ENCODE measurements at places on chromosomes 1 and 21. TPM values are rescaled to one million over a fixed set of nuclear protein-coding genes. Genes with fewer than 3 reads are reported as not detected.

CFHR2 gene
- not detected for total RNA-seq

NUDT4B gene
- total RNA-seq: not detected

PHC2 gene
- 54.9 TPM for total RNA-seq

KCNE2 gene
- not detected for total RNA-seq

PRDM16 gene
- not detected for total RNA-seq
